ENCODE measurements at places on chromosomes 16 and 17. TPM values are rescaled to one million over a fixed set of nuclear protein-coding genes. Genes with fewer than 3 reads are reported as not detected.
A peak's percentile ranks its signal among the peaks of the same experiment; 100 is the strongest.

DNA sequence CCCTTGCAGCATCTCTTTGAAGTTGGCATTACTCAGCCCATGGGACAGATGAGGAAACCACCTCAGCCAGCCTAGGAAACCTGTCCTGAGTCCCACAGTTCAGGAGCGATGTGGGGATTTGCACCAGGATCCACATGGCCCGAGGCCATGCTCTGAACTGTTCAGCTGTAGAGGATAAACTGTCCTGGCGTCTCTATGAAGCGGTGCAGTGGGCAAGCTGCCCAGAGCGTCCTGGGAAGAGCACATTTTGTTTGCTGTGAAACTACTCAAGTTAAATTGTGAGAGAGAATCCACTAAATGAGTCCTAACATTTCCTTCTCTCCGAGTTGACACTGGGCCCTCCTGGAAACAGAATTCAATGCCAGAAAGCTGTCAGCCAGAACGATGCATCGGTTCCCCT lies 276.6 kb upstream of the TNRC6C start:
- DNase-seq, result no peak

DNA sequence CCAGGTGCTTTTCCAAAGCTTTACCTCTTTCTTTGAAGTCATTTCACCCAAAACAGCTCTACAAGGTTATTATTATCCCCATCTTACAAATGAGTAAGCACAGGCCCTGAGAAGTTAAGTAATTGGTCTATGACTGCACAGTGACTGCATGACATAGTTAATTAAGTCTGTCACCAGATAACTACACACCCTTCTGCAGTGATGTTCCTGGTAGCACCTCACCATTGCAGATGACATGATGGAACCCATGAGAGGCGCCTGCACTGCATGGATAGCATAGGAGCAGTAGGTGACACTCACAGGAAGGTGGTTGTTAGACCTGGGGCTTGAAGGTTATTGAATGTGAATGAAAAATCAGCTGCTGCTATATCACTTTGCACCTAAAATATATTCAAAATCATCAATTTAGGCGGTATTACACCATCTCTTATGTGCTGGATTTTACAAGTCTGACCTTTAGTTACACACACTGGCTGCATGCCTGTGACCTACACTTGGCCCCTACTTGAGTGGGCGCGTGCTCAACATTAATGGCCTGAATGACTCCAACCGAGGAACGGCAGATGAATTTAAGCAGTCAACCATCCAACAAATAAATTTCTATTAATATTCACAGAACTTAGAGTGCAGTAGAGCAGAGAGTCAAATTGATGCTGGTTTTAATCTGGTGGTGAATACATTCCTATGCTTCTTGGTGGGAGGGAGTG lies 239.6 kb downstream of the CDH11 start:
- DNase-seq, result no peak

DNA sequence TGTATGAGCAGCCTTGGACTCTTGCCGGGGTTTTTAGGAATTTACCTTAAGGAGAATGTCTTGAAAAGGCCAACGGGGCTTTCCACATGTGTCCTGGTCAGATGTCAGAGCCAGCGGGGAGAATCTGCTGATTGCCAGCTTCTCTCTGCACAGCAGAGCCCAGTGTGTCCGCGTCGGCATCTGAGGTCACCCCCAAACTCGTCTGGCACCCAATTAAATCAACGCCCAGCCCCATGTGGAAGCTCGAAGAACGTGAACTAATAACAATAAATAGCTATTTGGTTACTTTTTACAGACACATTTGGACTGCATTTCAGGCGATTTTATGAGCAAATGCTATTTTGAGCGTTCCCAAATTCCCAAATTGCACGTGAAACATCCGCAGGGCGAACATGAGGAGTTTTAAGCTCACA lies 303.5 kb downstream of the FOXL1 start:
- DNase-seq, result no peak

DNA sequence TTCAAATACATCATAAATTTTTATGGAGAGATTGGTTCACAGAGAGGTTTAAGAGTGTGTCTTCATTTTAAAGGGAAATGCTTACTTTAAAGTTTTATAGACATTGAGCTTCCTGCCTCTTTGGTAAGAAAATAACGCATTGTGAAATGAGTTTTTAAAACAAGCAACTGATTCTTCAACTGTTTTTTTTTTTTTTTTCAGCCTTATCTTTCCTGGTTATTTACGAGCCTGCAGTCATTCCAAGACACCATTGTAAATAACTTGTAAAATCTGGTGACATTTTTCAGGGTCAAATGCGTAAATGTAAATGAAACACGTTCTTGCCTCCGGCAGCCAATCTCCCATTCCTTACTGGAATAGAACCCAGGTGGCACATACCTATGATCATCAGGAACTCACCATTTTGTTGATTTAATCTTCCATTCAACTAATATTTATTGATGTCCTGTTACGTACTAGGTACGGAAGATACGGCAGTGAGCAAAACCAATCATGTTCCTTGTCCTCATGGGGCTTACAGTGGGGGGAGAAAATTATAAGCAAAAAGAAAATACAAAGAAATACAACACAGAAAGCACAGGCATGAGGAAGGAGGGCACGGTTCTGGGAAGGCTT lies 33.2 kb upstream of the CDYL2 start:
- no peak for DNase-seq

DNA sequence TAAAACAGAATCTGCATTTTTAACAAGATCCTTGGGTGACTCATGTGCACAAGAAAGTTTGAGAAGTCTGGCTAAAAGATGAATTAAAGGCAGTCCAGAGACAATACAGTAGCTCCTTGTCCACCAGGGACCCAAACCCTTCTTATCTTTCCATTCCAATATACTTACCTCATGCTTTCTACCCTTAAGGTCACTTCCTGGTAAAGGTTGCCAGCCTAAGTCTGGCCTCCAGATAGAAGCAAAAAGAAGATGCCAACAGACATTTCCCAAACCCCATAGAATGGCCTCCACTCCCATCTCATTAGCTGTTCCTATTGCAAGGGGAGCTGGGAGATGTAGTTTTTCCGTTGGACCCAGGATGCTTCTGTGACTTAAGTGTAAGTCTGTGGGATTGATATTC lies 101.4 kb upstream of the XYLT1 start:
- no peak for DNase-seq

DNA sequence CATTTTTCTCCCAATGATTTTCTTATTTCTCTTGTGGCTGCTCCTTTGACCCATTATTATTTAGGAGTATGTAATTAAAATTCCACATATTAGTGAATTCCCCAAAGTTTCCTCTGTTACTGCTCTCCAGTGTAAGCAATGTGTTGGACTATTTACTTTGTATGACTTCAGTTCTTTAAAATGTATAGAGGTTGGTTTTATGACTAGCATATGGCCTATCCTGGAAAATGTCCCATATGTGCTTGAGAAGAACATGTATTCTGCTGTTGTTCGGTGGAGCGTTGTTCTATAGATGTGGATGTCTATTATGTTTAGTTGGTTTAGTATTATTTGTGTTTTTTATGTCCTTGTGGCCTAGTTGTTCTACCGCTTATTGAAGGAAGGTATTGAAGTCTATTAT lies 6.0 kb upstream of the NT5M start:
- DNase-seq, result no peak

DNA sequence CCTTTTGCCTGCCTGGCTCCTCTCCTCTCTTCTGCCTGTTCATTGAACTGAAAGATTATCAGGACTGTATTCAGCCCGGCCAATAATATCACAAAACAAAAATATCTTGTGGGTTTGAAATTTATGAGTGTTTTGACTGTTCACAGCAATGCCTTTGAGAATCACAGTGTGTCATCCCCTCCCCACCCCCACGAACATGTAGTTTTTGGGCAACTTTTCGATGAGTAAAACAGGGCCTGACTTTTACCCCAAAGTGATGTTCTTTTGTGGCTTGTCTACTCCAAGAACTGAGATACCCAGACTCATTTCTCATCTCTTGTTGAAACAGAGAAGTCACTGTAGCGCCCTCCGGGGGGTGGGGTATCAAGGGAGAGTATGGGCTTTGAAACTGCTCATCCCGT lies 675.7 kb downstream of the WWOX start:
- peak; percentile 80 for DNase-seq

- peak; percentile 58 for DNase-seq
These were observed 161.3 kb downstream of the SLC39A11 start for GRCh38 chr17:72931163-72931562.

Gene KRTAP4-1
- not detected for total RNA-seq

- DNase-seq, result no peak
These were observed 25.5 kb downstream of the RPGRIP1L start for GRCh38 chr16:53678155-53678554.

DNA sequence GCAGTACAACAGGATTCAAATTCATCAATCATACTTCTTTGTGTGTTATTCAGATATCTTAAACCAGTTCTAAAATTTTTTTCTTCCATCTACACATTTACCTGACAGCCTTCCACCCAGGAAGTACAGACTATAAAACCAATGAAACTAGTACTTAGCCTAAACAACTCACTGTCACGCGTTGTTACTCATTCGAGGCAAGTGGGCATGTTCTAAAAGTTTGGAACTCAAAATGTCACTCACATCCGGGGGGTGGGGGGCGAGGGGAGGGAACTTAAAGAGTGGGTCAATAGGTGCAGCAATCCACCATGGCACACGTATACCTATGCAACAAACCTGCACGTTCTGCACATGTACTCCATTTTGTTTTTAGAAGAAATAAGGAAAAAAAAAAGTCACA lies 90.4 kb upstream of the PLEKHM1 start:
- no peak for DNase-seq

Gene TBC1D3H
- not detected for total RNA-seq

Gene HSF4
- 43.7 TPM for total RNA-seq

- no peak for DNase-seq
These were observed 27.1 kb upstream of the DBNDD1 start for GRCh38 chr16:90046122-90046970.

Gene ASIC2
- total RNA-seq, result not detected

DNA sequence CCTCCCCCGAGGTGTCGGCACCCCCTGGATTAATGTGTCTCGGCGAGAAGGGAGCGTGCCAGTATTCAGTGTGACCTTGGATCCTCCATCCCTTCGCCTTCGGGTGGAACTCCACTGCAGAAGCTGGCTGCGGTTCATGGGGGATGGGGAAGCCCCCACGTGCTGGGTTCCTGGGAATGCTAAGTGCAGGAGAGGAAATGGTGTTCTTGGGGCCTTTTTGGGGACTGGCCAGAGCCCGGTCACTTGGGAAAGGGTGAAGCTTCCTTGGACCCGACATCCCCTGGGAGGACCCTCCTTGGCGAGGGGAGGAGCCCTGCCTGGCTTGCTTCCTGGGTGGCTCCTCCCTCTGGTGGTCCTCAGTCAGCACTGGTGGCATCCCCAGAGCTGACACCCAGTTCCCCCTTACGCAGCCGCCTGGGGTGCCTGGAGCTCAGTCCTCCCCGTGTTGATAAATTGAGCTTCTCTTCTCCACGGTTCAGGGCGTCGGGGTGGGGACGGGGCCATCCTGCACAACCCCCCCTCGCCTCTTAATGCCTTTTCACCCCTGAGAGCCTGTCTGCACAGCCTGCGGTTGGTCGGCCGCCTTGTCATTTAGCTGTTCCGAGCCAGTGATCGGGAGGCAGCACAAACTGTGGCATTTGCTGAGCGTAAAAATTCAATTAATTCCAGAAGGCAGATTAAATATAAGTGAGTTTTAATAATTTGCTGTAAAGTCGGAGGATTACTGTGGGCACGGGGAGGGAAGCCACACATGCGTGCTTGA lies 30.7 kb upstream of the GSE1 start:
- DNase-seq, result no peak

DNA sequence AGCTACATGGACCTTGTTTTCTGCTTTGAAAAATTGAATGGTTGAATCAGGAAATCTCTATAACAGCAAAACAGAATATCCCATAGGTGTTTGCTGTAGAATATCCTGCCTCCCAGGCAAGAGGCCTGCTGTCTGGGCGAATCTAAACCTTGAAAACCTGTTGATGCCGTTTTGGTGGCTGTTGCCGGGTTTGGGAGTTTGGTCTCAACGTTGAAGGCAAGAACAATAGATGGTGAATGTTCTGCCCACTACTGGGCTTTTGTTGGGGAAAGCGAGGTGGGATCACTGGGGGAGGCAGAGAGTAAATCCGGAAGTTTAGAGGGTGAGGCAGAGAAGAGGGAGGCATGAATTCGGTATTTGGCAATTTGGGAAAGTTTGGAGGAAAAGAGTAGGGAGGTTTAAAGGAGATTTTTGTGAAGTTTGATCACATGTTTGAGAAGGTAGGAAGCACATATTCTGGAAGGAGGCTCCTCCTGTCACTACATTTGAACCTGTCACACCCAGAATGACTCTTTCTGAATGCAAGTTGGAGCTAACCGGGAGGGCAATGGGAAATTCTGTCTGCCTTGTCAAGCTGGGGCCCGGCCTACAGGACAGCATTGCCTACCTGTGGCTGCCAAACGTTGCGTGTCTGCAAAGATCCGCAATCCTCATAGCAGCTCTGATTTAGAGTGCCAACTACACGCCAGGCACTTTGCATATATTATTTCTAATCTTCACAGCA lies 46.5 kb downstream of the GPRC5B start:
- DNase-seq, result no peak

GRCh38 chr16:12420661-12421209 lies 383.0 kb downstream of the CPPED1 start:
- no peak for DNase-seq

DNA sequence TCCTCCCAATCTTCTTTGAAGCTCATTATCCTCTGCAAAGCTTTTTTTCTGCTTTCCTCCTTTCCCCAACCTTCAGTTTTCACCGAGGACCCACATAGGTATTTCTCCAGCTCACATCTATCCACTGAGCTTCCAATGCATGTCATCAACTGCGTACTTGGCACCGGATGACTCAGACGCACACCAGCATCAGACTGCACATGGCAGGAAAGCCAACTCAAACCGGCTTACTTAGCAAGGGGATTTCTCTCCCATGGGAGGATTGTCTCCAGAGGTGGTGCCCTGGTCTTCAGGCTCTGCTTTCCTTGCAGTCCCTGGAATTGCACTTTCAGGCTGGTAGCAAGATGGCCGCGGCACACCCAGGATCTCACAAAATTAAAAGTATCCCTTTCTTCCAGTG lies 1.7 kb upstream of the AKTIP start:
- DNase-seq, result peak; percentile 39

Gene EIF3C
- total RNA-seq, result 508 TPM

DNA sequence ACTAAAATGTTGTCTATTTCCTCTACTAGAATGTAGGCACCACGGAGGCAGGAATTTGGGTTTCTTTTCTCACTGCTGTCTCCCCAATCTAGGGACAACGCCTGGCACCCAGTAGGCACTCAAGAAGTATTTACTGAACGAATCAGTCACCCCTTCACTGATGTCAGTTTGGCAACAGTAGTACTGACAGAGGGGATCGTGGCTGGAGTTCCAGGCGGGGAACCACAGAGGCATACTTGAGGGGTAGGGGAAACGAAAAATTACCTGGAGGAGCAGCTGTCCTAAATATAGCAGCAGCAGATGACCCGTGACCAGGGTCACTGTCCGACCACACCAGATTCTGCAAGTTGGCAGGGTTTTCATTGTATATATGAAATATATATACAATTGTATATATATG lies 33.3 kb downstream of the TRIM25 start:
- no peak for DNase-seq

GRCh38 chr17:17567631-17568030 lies 23.9 kb downstream of the PEMT start:
- no peak for DNase-seq

Gene CFAP119
- 4.6 TPM for total RNA-seq

All from activated CD8-positive, alpha-beta memory T cell treated with anti-CD3 and anti-CD28 coated beads, Interleukin-2, amount 10 ng/mL, durations not matched to agents 7 days and 5 days (primary cell).